Fibroblast of lung (primary cell): ENCODE measurements at places on chromosomes 11 and 22. TPM values are rescaled to one million over a fixed set of nuclear protein-coding genes. Genes with fewer than 3 reads are reported as not detected.

The SVIP gene
- 2.3 and 5.3 TPM in 2 replicates for total RNA-seq

The TMEM126B gene
- total RNA-seq = 61.4 and 70.5 TPM in 2 replicates

The OR8D4 gene
- total RNA-seq = not detected in 2 replicates

The MN1 gene
- 1.0 and 7.4 TPM in 2 replicates for total RNA-seq

The CEP126 gene
- total RNA-seq = 1.8 and 6.4 TPM in 2 replicates

The SPDYC gene
- not detected in 2 replicates for total RNA-seq
